NCI-H226 (cell line): ENCODE measurements at places on chromosomes 7 and 10.

DNA sequence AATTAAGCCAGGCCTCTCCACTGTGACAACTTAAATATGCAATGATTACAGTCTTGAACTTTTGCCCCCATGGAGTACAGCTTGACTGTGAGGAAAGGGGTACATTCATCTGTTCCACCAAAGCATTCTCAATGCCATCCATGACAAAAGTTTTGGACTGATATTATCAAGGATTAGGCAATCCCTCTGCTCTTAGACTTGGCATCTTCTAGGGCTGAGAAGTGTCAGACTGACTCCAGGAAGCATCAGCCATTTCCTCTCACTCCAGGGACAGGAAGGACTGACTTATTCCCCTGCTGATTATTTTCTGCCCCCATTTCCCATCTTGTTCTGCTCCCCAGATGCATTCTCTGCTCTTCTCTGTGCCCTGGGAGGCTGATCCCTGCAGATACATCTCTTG lies 69.7 kb downstream of the ZNF365 start:
- no peak for DNase-seq

GRCh38 chr10:103966671-103967447 lies at the start of gene SLK:
Gene SLK (plus strand): TSS chr10:103967140. CDS start chr10:103967746, 606 bp downstream.
- peak; percentile 81 for DNase-seq

DNA sequence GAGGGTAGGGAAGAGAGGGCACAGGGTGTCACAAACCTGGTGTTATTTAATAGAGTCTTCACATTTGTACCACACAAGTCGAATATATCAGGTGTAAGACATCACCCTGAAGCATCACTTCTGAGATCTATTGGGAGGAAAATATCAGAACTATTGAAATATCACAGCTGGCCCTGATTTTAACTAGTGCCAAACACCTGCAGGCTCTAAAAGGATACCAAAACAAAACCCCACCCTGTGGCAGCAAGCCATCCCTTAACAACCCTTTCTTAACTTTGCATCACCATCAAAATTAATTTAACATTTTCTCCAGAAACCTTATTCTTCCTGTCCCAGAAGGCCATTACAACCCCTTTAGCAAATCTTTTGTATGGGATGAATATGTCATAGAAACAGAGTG lies 365.4 kb downstream of the SUGCT start:
- DNase-seq, result no peak

DNA sequence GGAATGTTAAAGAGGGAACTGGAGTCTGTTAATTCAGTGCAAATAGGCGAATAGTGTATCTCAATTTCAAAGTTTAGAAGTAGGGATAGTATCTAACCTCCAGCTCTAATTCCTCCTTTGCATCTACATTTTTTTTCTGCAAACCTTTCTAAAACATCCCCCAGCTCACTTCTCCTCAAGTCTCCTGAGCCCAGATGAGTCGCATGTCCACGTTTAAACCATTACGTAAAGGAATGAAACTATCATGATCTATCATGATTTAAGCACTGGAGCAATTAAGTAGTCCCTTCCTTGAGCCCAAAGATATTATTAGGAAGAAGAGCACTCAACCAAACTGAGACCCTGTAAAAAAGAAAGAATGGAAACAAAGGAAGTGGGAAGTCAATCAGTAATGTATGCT lies 29.9 kb downstream of the GPR22 start:
- DNase-seq, result no peak

DNA sequence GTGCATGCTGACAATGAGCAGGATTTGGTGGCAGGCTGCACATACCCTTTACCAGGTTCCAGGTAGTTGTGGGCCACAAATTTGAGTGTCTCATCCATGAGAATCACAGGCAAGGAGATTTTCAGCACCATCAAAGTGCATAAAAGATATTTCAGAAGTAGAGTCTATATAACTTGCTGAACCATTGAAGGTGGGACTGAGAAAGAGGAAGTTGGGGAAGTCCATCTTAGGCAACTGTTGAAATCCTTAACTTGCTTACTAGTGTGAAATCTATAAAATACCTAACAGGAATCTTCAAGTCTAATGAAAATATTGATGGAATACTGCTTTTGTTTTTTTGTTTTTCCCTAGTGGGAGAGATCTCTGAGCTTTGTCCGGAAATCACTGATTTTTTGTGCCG lies 325.1 kb upstream of the PLXDC2 start:
- DNase-seq, result no peak

- no peak for DNase-seq
Observed at GRCh38 chr7:100349757-100350156, 8.2 kb upstream of the PILRB start.

- no peak for DNase-seq
Observed at GRCh38 chr10:63633677-63634487, 112.7 kb downstream of the REEP3 start.
